MV-4-11 (cell line): ENCODE measurements at places on chromosomes 12 and 14.

- no peak for DNase-seq
Measured at GRCh38 chr14:21985081-21985480, 311.5 kb upstream of the OR4E1 start.

DNA sequence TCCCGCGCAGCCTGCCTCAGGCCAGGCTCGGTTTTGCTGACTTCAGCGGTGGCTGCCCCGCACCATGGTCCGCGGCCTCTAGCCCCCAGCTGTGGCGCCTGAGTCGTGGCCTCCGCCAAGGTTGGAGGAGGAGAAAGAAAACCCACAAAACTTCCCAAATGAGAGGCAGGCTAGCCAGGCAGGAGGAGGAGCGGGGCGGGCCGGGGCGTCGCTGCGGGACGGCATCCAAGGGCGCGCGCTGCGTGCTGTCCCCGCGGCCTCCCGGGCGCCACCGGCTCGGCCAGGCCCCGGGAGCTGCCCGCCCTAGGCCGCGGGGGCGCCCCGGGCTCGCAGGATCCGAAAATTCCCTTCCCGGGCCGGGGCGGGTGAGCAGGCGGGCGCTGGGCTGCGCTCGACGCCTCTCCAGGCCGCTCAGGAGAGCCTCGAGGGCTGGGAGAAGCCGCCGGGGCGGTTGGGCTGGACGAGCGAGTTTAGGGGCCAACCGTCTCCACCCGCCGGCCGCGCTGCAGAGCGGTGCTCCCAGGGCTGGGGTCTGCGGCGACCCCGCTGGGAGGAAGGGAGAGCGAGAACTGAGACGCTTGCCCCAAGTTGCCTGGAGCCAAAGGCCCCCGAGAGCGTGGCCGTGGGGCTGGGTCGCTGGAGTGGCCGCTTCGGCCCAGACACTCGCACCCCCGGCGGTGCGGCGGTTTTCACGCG, at the start of gene EFS:
EFS (minus strand) TSS at position 137 of the 696 bp plus-strand sequence. CDS start 147 bp downstream, outside the sequence.
- DNase-seq = no peak

DNA sequence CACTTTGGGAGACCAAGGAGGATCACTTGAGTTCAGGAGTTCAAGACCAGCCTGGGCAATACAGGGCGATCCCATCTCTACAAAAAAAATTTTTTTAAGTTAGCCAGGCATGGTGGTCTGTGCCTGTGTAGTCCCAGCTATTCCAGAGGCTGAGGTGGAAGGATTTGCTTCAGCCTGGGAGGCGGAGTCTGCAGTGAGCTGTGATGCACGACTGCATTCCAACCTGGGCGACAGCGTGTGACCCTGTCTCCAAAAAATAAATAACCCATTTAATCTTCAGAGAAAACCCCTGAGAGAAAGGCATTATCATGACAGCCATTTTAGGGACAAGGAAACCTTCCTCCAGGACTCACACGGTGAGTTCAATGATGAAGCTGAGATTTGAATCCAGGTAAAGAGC, 3.7 kb upstream of the FKBP4 start:
- DNase-seq = no peak

DNA sequence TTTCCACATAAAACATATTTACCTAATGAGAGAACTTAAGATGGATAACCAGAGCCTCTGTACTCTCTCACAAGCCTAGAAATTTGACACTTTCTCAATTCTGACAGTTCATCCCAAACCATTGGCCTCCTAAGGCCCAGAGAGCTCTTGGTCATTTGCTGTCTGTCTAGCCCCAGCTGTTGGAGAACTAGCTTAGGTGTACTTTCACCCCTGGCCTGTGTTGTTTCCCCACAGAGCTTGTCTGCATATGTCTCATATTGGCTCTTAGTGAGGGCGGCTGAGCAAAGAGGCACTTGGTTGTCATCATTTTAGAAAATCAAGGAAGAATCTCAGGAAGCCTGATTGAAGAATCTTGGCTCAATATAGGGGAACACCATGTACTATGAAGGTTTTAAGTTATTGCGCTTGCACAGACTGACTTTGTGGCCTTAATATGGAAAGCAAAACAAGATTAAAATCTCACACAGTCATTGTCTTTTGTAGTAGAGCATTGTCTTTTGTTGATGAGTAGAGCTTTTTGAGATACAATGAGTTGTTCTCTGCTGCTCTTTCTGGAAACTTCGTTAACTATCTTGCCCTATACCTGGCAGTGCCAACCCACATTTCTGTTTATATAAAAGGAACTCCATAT, 324.6 kb downstream of the RAD51B start:
- DNase-seq = no peak

DNA sequence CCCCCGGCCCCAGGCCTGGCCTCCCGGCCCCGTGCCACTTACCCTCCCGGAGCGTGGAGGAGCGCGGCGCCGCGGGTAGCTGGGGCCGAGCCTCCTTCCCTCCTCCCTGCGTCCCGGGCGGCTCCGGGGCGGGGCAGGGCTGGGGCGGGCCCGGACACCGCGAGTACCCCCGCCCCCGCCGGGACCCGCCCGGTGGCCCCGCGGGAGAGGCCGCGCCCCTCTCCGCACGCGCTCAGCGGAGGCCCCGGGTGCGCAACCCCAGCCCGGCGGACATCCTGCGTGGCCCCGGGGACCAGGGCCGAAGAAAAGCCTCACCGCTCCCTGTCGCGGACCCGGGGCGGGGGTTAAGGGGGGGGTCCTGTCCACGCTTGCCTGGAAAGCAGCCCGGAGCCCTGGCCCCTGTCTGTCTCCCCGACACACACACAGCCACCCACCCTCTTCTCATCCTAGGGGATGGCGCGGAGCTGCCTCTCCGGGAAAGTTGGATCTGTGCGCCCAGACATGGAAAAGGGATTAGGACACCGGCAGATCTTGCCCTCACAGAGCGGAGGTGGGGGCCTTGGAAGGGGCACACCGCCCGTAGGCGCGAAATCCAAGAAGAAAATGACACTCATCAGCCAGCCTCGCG, at the start of gene SYNE3:
SYNE3 (minus strand) TSS at position 97 of the 628 bp plus-strand sequence. CDS start 40,829 bp downstream, outside the sequence.
- no peak for DNase-seq

- DNase-seq = no peak
Measured at GRCh38 chr12:46515829-46516228, 143.3 kb upstream of the SLC38A2 start.

- no peak for DNase-seq
Measured at GRCh38 chr12:102680304-102680703, 199.9 kb upstream of the IGF1 start.

GRCh38 chr12:116818341-116818856, 62.8 kb downstream of the HRK start:
- no peak for DNase-seq

DNA sequence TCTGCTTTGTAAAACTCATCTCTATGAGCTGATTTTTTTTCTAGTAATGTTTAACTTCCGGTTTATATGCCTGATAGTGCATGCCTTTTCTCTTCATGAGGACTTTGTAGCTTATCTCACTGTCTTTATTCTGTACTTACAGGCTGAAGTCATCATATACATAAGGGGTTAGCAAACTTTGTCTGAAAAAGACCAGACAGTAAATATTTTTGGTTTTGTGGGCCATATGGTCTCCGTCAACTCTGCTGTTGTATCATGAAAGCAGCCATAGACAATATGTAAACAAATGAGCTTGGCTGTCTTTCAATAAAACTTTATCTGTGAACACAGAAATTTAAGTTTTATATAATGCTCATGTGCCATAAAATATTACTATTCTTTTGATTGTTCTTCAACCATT, 172.1 kb downstream of the GXYLT1 start:
- no peak for DNase-seq

DNA sequence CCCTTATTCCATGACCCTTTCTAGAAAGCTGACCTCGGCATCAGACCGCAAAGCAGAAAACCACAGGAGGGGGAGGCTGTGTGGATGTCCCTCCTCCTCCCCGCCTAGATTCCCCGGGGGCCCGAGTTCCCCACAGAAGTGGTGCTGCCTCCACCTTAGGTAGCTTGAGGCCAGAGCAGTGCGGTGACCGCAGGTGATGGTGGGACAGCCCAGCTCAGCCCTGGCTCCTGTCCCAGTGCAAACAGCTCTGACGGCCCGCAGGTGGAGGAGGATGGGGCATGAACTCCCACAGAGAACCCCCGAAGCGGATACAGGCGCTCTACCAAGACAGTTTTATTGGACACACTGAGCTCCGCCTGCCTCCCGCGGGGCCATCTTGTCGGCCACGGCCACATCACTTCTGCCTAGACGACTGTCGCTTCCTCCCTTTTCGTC, 19.5 kb downstream of the ARL6IP4 start:
- DNase-seq = peak; percentile 15

GRCh38 chr12:5904441-5904840, 40.6 kb downstream of the ANO2 start:
- DNase-seq = no peak

- peak; percentile 68 for DNase-seq
Measured at GRCh38 chr14:102893452-102893851, 29.0 kb upstream of the AMN start.

GRCh38 chr12:54439521-54440255, 20.6 kb upstream of the ITGA5 start:
- DNase-seq = peak; percentile 62

- DNase-seq = no peak
Measured at GRCh38 chr12:109726511-109727038, 12.9 kb downstream of the FAM222A start.

- DNase-seq = no peak
Measured at GRCh38 chr12:16361142-16361783, 13.8 kb downstream of the MGST1 start.

GRCh38 chr12:10121278-10121677, 8.7 kb downstream of the CLEC7A start:
- DNase-seq = peak; percentile 88

GRCh38 chr12:22046968-22047390, 961 bp downstream of the CMAS start:
- DNase-seq = no peak

GRCh38 chr14:106843386-106843785, 1317.0 kb downstream of the TMEM121 start:
- DNase-seq = no peak

DNA sequence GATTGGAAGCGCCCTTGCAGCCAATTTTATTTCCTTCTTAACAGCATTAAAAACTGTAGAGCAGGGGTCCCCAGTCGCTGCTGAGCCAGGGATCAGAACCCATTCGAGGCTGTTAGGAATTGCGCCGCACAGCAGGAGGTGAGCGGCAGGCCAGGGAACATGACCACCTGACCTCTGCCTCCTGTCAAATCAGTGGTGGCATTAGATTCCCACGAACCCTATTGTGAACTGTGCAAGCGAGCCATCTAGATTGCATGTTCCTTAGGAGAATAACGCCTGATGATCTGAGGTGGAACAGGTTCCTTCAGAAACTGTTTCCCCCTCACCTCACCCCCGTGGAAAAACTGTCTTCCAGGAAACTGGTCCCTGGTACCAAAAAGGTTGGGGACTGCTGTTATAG, 107.4 kb downstream of the DNAI7 start:
- no peak for DNase-seq

GRCh38 chr14:72779679-72780078, 114.2 kb downstream of the DPF3 start:
- peak; percentile 30 for DNase-seq

- peak; percentile 33 for DNase-seq
Measured at GRCh38 chr14:68786491-68787091, 6.3 kb downstream of the ZFP36L1 start.

DNA sequence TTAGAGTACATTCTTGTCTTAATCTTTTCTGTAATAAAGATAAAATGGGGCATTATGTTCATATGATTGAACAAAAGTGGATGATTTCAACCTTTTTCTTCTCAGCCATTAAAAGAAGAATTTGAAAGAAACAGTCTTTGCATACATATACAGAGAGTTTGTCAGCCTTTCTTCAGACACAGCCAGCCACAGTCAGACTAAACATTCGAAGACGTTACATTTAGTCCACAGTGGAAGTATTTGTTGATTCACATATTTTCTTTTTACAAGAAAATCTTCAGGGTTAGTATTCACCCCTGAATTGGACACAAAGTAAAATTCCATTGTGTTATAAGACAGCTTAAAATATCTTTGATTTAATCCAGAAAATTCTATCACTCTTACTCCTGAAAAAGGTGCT, 36.2 kb downstream of the ETV6 start:
- no peak for DNase-seq

GRCh38 chr14:32078023-32078857, 1.1 kb downstream of the ARHGAP5 start:
- DNase-seq = no peak

DNA sequence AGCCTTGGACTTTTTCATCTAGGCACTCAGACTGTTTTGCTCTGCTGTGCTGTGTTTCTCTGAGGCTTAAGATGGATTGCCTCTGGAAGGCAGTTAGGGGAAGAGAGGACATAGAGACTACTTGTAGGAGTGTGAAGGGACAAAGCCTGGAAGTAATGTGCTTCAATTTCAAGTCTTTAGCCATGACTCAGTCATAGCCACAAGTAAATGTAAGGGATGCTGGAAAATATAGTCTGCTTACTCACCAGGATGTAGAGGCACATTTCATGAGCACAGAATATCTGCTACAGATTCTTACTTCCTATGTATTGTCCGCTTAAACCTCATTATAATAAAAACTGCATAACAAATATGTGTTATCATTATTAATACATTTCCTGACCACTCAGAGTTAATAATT, 794.3 kb upstream of the NOVA1 start:
- no peak for DNase-seq

GRCh38 chr12:401235-402028, at the start of gene CCDC77:
TSS of gene CCDC77 (plus strand) at chr12:401644. CDS start at chr12:409384, 7,740 bp downstream.
- no peak for DNase-seq

- DNase-seq = no peak
Measured at GRCh38 chr14:90717916-90718315, 98.3 kb downstream of the TTC7B start.

- no peak for DNase-seq
Measured at GRCh38 chr12:80269803-80270552, 170.6 kb downstream of the OTOGL start.
